Stimulated activated CD8-positive, alpha-beta memory T cell treated with anti-CD3 and anti-CD28 coated beads, Interleukin-15, amount 100 ng/mL, for 48 hours (primary cell): ENCODE measurements at places on chromosomes 3 and 15.

DNA sequence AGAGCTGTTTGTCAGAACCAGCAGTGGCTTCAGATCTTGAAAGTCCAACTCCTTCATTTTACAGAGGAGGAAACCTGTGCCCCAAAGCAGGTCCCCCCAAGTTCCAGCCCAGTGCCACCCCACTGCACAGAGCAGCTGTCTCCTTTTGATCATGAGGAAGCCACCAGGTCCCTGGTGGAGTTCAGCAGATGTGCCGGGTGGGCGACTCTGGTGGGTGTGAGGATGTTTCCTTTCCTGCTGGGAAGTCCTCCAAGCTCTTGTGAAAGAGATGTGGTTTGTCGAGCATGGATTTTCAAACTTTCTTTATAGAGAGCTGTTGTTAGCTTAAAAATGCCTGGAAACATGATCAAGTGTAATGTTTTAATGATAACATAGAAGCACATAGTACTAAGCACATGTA lies 52.0 kb downstream of the SMAD3 start:
- DNase-seq = no peak

GRCh38 chr15:99070208-99070607 lies 34.7 kb upstream of the SYNM start:
- no peak for DNase-seq

- DNase-seq = no peak
Observed at GRCh38 chr3:17195856-17196604, 311.3 kb downstream of the PLCL2 start.

DNA sequence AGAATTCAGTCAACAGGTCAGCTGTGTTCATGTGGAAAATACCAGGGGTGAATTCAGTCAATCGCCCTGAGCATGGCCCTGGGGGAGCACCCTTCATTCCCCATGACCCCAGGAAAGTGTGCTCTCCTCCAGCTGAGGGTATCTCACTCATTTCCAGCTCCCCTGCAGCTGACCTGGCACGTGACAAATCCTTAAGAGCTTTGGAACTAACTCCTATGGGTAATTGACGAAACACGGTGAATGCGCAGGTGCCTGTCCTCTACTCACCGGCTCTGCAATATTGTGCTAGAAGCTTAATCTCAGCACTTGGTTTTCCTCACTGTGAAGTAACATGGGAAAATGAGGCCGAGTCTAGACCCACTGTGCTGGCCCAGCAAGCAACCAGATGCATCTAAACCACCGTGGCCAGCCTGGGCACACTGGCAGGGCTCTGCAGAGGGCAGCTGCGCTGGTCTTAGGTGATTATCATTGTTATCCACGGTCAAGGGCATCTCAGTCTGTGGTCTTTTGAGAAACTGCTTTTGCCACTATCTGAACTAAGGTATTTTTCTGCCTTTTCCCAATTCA lies 63.1 kb downstream of the SPSB4 start:
- DNase-seq = no peak

GRCh38 chr15:42092398-42093318 lies 1.7 kb downstream of the PLA2G4D start:
- no peak for DNase-seq

DNA sequence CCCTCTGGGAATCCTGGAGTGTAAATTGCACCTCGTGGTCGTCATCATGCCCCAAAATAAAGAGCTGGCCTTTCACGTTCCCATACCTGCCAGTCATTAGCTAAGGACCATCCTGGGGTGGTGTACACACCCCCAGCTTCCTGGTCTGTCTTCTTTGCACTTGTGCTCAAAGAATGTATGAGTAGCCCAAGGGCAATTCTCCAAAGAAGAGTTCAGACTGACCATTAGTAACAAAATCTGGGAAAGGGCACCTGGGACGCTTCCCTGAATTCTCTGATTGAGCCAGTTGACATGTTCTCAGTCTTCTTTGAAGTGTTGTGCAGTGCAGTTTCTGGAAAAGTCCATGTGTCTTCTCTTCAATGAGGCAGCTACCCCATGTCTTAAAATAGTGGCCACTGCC lies 34.8 kb downstream of the FAM3D start:
- DNase-seq = no peak

DNA sequence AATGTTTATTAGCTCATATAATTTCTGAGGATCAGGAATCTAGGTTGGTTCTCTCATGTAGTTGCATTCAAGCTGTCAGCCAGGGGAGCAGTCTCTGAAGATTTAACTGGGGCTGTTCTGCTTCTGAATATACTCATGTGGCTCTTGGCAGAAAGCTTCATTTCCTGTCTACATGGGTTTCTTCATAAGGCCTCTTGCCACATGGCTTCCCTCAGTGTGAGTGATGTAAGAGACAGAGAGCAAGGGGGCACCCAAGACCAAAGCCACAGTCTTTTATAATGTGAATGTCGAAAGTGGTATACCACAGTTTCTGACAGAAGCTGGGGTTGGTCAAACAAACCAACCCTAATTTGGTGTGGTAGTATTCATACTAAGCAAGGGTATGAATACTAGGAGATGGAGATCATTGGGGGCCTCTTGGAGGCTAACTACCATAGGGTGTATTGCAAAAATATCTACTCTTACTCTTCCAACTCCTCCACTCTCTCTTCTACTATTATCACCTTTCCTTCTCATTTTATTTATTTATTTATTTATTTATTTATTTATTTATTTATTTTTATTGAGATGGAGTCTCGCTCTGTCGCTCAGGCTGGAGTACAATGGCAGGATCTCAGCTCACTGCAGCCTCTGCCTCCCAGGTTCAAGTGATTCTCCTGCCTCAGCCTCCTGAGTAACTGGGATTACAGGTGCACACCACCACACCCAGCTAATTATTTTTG lies 123.8 kb downstream of the B3GALNT1 start:
- peak; percentile 14 for DNase-seq

DNA sequence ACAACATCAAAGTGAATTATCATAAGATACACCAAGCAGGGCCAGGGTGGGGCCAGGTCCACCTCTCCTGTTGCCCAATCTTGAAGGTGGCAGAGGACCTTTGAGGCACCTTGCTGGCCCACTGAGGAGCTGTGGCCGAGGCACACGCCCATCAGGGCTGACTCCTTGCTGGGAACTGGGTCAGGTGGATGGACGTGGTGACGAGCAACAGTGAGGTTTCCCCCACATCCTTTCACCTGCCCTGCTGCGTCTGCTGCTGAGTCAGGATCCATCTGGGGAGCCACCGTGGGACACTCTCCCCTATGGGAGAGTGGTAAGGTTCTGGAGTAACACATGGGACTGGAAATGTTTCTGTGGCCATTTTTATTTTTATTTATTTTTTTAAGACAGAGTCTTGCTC lies 17.3 kb upstream of the FURIN start:
- no peak for DNase-seq

DNA sequence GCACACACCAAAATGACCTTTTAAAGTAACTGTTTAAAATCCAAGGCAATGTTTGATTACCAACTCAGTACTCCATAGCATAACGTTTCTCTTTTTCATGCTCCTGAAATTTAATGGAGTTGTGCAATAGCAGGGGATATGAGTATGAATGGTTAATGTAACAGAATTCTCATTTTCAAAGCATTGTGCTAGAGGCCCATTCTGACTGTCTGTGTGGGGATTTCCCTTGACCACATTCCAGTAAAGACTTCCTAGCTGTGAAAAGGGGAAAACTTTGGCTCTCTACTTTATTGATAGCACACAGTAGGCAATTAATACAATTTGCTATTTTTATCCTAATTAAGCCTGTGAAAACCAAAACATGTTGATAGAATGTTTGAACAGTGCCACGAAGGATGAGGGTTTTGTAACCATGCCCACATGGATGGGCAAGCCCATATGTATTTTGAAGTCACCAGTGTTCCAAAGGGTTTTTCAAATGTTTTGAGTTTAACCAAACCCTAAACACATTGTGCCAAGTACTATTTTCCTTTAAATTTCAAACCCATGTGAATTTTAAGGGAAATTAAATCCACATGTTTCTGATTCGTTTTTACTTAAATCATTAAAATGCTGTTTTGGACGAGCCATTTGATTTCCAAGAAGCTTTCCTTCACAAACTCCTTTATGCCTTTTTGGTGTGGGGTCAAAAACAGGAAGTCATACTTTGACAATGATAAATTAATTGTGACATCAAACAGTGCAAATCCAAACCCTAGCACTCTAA lies 261.2 kb downstream of the SHOX2 start:
- DNase-seq = no peak

GRCh38 chr15:98953000-98953787 lies 54.4 kb downstream of the PGPEP1L start:
- DNase-seq = peak; percentile 40

- no peak for DNase-seq
Observed at GRCh38 chr3:159866201-159866746, 122.4 kb upstream of the IL12A start.

GRCh38 chr15:98413933-98414546 lies 234.3 kb upstream of the IGF1R start:
- no peak for DNase-seq

GRCh38 chr3:27046351-27046750 lies 322.8 kb downstream of the NEK10 start:
- no peak for DNase-seq

DNA sequence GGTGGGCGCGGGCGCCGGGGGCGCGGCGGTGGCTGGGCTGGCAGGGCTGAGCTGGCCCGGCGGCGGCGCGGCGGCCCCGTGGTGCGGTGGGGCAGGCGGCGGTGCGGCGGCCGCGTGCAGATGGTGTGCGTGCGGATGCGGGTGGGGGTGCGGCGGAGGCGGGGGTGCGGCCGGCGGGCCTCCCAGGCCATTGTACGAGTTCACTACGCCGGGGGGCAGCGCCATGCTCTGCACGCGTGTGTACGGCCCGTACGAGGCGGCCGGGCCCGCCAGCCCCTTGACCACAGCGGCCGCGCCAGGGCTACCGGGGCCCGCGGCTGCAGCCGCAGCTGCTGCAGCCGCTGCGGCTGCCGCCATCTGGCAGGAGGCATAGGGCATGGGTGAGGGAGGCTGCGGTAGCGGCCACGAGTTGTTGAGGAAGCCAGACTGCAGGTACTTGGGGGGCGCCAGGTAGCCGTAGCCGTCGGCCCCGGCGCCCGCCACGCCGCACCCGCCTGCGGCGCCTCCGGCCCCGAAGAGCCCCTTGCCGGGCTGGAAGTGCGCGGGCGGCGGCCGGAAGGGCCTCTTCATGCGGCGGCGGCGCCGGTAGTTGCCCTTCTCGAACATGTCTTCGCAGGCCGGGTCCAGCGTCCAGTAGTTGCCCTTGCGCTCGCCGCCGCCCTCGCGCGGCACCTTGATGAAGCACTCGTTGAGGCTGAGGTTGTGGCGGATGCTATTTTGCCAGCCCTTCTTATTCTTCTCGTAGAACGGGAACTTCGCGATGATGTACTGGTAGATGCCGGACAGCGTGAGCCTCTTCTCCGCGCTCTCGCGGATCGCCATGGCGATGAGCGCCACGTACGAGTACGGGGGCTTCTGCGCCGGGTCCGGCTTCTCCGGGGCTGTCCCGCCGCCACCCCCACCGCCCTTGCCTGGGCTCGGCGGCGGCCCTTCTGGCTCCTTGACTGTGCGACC lies 951 bp downstream of the FOXL2 start:
- DNase-seq = no peak

- DNase-seq = peak; percentile 22
Observed at GRCh38 chr15:23565395-23566070, at the start of gene MKRN3. Gene MKRN3 (plus strand): TSS chr15:23565674. CDS start chr15:23565783, 109 bp downstream.

GRCh38 chr15:72685301-72685924 lies 569 bp downstream of the HIGD2B start:
- DNase-seq = no peak
